Fibroblast of upper back skin (primary cell): ENCODE measurements at places on chromosomes 12 and 14.

- DNase-seq = no peak
These were observed 7.7 kb downstream of the CBX5 start for GRCh38 chr12:54272214-54272613.

GRCh38 chr14:39050389-39050788 lies 52.6 kb downstream of the SEC23A start:
- DNase-seq = peak; percentile 42

- DNase-seq = no peak
These were observed 454.4 kb downstream of the VRK1 start for GRCh38 chr14:97251491-97252155.

- DNase-seq = peak; percentile 5
These were observed 21.7 kb downstream of the ERH start for GRCh38 chr14:69376439-69376838.

DNA sequence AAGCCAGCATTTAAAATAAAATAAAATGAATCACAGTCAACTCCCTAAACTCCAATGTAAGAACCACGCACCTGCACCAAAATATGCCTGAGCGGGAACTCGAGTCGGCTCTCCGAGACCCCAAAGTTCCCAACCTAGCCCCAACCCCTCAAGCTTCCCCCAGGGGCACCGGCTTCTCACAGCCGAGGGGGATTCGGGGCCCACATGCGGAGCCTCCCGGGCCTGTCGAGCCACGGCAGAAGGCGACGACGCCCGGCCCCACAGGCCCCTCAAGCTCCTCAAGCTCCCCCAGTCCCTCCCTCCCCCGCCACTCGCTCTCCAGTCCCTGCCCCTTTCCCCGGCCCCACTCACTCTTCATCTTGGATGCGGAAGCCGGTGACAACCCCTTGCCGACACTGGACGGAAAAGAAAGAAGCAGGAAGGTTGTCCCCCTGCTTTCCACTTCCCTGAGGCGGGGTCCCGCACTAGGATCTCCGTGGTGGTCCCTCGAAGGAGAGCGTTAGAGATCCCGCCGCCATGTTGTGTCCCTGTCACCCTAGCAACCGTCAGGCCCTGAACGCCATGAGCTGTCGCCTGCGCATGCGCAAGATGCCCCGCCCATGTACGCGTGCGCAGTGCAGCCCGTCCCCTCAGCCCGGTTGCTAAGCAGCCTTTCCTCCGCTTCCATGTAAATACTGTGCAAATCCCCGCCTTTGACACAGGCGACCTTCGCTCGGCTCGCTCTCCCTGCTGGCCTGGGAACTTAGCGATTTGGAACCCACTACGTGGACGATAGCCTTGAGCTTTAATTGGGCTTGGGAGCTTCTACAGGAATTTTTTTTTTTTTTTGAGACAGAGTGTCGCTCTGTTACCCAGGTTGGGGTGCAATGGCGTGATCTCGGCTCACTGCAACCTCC lies at the start of gene MOK:
MOK (minus strand) TSS at position 554 of the 896 bp plus-strand sequence; CDS start at position 358, 196 bp downstream.
- peak; percentile 94 for DNase-seq

DNA sequence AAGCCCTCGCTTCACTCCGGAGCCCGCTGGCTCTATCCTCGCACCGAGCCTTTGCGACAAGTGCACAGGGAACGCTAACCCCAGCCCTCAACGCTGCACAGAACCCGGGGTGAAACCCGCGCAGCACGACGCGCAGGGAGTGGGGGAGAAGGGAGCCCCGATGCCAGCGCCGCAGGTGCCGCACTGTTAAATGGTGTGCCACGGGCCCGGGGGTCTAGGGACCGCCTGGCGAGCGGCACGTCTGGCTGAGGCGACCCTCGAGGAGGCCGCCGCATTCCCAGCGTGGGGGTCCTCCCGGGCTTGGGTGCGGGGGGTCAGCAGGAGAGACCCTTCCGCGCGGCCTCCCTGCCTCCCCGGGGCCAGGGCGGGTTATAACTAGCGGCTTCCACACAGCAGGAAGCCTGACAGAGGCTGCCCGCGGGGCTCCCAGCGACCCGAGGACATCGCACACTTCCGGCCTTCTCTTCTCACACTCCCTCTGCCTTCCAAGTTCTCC lies 23.8 kb upstream of the LRTM2 start:
- DNase-seq = no peak

DNA sequence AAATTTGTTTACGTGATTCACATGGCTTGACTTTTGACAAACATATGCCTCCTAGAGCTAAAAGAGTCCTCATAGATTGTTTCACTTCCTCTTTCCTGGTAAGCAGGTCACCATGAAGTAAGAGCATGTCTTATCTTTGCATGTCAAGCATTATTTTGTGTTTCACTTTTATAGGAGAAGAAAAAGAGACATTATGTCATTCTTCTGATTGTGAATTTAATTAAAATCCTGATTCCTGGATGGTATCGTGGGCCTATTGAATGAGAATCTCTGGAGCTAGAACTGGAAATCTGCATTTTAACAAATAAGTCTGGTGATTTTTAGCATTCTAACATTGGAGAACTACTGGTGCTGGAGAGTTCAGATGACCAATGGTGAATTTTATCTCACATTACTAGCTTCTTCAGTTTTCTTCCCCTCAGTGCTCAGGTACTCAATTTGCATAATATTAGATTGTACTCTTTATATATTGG lies 218.6 kb upstream of the ATP2B1 start:
- DNase-seq = no peak

GRCh38 chr12:111320258-111321050 lies 48.4 kb downstream of the PHETA1 start:
- no peak for DNase-seq

DNA sequence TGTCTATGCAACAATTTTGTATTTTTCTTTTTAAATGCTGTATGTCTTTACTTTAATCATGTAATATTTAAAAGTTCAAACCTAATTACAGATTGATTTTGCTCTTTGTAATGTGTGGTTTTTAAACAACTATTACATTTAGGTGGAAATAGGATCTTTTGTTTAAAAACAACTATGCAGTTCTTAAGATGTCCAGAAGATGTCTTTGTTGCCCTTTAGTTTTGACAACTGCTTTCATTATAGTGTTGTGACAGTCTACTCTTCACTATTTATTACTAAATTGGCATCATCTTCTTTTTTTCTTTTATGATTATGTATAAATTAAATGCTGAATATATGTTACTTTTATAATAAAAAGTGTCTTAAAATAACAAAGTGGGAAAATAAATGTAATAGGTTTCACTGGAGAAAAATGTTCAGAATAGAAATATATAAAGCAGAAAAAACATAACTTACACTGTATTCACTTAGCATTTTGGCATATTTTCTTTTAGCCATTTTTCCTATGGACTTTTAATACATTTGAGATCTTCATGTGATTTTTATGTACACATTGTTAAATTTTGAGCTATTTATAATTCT lies 27.1 kb upstream of the PCNX4 start:
- DNase-seq = peak; percentile 44

- no peak for DNase-seq
These were observed 32.6 kb downstream of the NGB start for GRCh38 chr14:77238356-77238755.

GRCh38 chr14:68740788-68741476 lies 51.9 kb downstream of the ZFP36L1 start:
- no peak for DNase-seq

- no peak for DNase-seq
These were observed 37.2 kb upstream of the CTDSP2 start for GRCh38 chr12:57883700-57884099.

DNA sequence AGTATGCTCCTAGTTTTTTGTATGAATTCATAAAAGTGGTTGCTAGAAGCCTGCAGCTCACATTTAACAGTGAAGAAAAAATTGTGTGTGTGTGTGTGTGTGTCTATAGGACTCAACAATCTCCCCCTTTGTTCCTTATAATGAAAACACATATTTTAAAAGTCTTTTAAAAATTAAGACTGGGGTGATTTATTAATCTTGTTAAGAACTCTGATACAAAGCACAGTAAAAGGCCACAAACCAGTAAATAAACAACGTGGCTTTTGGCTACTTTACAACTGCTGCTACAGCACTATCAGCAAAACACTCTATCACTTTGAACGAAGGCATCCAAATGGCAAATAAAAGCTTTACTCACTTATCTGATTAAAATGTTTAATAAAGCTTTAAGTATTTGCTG lies 594 bp upstream of the VCPKMT start:
- DNase-seq = no peak

GRCh38 chr14:72521045-72521444 lies 372.9 kb downstream of the DPF3 start:
- DNase-seq = no peak

DNA sequence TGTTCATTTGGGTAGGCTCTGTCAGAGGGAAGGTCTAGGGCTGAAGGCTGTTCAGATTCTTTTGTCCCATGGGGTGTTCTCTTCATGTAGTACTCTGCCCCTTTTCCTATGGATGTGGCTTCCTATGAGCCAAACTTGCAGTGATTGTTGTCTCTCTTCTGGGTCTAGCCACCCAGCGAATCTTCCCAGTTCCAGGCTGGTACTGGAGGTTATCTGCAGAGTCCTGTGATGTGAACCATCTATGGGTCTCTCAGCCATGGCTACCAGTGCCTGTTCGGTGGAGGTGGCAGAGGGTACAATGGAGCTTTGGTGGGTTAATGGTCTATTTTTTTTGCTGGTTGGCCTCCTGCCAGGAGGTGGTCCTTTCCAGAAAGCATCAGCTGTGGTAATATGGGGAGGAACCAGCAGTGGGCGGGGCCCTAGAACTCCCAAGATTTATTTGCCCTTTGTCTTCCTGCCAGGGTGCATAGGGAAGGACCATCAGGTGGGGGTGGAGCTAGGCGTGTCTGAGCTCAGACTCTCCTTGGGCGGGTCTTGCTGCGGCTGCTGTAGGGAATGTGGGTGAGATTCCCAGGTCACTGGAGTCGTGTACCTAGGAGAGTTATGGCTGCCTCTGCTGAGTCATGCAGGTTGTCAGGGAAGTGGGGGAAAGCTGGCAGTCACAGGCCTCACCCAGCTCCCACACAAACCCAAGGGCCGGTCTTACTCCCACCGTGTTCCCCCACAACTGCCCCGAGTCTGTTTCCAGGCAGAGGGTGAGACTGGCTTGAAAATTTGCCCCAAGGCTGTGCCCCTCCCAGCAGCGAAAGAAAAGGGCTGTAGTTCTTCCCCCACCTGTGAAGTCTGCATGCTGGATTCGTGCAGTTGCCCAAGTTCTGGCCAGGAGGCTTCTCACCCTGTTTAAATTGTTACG lies 17.5 kb downstream of the MTRFR start:
- no peak for DNase-seq

GRCh38 chr12:52659951-52660350 lies 7.9 kb upstream of the KRT2 start:
- DNase-seq = no peak

- peak; percentile 99 for DNase-seq
These were observed 369.6 kb downstream of the ATP23 start for GRCh38 chr12:58310809-58311622.

- DNase-seq = no peak
These were observed 49.5 kb downstream of the A2M start for GRCh38 chr12:9066183-9066623.

GRCh38 chr12:12691549-12691948 lies 4.4 kb downstream of the GPR19 start:
- no peak for DNase-seq

DNA sequence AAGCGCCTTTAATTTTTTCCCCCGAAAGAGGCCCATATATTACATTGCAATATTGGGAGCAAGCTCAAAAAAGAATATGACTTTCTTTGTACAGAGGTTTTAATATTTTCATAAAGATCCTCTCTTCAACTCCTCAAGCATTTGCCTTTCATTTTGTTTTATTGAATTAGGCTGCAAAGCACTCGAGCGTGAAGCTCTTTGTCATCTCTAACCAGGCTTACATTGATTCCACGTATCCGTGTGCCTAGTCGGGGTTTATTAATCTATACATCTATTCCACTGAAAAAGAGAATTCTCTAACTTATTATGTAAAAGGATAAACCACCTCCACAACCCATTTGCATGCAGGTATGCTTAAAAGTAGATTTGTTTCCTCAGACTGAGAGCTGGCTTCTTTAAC lies 234.8 kb upstream of the TMPO start:
- no peak for DNase-seq

GRCh38 chr12:108647585-108648287 lies 14.0 kb upstream of the SELPLG start:
- DNase-seq = no peak

DNA sequence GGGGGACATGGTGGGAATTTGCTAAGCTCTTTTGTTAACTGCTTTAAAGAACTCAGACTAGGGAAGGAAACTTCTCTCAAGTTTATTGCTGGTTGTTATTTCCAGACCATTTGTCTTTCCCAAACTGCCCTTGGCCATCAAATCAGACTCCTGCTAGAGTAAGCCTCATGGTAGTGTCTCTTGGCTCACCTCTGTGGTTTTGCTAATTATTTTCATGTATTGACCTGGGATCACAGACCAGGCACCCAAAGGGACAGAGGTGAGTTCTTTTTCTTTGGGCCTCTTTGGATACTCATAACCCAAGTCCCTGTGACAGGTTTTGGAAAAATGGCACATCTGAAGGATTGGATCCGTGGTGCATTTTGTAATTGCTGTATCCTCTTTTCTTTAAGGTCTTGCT lies 11.2 kb downstream of the ETV6 start:
- DNase-seq = no peak

DNA sequence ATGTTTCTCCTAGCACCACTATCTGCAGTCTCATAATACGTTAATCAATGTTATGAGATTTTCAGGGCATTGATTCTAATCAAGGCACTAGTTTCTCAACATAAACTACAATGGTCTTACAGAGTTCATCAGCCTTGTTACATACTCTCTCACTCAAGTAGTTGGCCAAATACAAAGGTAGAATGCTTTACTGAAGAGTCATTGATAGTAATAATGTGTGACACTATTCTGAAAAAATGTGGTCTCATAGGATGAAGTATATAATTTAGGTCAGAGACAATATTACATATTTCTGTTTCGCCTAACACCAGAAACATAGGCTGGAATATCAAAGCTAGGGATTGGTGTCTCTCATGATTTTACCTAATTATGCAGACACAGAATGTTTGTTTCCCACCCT lies 35.2 kb upstream of the MDGA2 start:
- peak; percentile 13 for DNase-seq

DNA sequence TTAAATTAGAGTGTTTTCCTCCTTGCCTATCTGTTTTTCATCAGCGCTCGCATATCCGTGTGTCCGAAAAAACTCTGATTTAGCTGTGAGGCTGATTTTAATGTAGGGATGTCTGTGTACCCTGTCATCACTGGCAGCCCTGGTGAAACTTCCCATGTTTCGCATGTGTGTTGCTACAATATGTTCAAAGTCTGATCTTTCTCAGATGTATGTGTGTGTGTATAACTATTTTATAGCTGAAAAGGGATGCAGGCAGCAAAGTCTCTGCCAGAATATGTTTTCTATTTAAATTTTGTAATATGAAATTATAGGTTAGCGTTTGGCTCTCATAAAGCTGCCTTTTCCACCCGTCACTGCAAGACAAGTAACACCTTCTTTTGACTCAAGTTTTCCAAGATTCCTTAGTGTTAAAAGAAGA lies 154.8 kb downstream of the TMTC2 start:
- no peak for DNase-seq
